ENCODE measurements at places on chromosomes 12 and 14.

- ATAC-seq: no peak
Measured at GRCh38 chr12:114555451-114555850, 128.5 kb downstream of the TBX3 start.

- no peak for ATAC-seq
Measured at GRCh38 chr12:110002676-110003515, 3.7 kb downstream of the ANKRD13A start.

- no peak for ATAC-seq
Measured at GRCh38 chr12:101850199-101850598, 19.4 kb upstream of the GNPTAB start.

DNA sequence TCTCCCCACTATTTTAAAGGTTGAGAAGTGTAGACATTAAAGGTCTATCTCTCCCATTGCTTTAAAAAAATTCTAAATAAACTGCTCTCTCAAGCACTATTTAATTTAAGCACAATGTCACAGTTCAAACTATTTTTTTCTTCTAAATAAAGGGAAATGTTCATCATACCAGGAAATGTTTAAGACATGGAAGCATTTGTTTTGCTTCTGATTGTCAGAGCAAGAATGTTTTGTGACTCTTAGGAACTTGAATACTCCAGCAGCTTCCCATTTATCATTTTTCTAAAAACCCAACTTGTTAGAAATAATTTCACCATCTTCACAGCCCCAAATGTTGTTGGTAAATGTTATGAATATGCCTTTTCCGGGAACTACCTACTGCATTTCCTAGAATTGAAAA, 121.8 kb upstream of the NTF3 start:
- no peak for ATAC-seq

- peak; percentile 82 for ATAC-seq
Measured at GRCh38 chr12:66188584-66189485, at the start of gene IRAK3. IRAK3 (plus strand) TSS chr12:66189214; CDS start chr12:66189300, 86 bp downstream.

All from SK-N-SH treated with all-trans-retinoic acid at 6 μM for 48 hours (cell line).